ENCODE measurements at places on chromosomes 2 and 18.
A peak's percentile ranks its signal among the peaks of the same experiment; 100 is the strongest.

GRCh38 chr2:8054070-8054469, 627.8 kb upstream of the ID2 start:
- no peak for DNase-seq

DNA sequence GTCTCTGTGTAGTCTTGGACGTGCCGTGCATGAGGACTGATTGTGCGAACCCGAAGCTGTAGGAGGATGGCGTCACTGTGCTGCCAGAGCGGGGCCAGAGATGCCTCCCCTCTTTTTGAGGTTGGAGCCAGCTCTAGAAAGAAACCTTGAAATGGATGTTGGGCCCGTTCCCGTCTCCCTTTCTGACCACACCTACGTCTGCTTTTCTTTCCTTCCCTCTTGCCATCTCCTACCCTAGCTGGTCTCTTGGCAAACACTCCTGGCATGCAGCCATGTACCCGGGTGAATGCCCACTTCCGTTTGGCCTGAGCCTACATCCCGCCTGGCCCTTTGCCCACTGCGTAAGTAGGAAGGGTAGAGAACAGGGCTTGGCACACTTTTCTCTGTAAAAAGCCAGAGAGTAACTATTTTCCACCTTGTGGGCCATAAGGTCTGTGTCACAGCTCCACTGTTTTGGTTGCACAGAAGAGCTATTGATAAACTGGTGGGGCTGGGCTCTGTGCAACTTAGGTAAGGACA, 37.4 kb downstream of the SH3BP4 start:
- DNase-seq = peak; percentile 88

DNA sequence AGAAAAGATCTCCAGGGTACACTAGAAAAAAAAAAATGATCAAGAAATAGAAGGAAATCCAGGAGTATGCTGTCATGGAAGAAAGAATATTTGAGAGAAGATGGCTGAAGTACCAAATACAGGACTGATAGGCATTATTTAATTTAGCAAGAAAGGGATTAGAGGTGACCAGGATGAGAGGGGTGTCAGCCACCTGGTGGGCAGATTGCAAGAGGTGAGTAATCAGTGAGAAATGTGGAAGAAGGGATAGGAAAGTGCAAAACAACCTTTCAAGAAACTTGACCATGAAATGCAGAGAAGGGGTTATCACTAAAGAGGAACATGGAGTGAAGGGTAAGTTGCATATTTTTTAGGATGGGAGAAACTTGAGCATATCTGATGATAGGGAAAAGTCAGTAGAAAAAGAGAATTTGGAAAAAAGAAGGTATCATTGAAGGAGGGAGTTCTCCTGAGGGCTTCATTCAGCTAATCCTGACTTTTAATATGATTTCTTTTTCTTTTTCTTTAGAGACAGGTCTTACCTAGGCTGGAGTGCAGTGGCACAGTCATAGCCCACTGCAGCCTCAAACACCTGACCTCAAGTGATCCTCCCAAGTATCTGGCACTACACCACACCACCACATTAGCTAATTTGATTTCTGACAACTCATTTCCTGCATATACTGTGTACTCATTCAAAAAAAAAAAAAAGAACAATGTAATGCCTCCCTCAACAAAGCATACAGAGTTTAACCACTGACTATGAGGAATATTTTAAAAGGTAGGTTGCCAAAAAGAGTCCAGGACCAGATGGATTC, 101.3 kb downstream of the LRP2 start:
- DNase-seq = no peak

- no peak for DNase-seq
Measured at GRCh38 chr2:219947575-219947974, 320.1 kb downstream of the SLC4A3 start.

Measured in sciatic nerve (tissue), 2 donors.